ENCODE measurements at places on chromosomes 6 and 20. TPM values are rescaled to one million over a fixed set of nuclear protein-coding genes. Genes with fewer than 3 reads are reported as not detected.

Gene MOG
- total RNA-seq: not detected

Gene RUNX2
- 4.7 TPM for total RNA-seq

Gene CST2
- not detected for total RNA-seq

DNA sequence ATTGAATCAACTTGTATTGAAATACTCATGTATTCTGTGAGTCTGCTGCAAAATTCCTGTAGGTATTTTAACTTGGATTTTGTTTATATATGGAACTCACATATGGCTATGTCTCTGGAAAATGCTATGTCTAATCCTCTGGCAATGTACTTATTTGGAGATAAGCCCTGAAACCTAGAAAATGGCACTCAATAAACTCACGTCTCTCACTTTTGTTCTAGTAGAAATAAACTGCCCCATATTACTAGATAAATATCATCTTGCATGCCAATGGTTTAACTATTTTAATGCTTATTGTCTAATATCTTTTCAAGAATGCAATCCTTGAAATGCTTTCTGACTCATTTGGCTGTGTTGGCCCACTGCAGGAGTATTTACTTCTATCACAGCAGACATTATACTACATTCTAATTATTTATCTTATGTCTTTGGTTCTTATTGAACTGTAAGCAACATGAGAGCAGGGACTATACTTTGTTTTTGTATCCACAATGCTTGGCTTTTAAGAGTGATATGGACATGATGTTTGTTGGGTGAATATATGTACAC, 292.2 kb upstream of the RSPO3 start:
- H3K4me1 ChIP-seq: no peaks in the 10 kb centered on the region
- H3K27me3 ChIP-seq: no peaks in the 10 kb centered on the region
- H3K27ac ChIP-seq: no peak overlapping the region
- DNase-seq: no peak
- no peaks in the 10 kb centered on the region for H3K36me3 ChIP-seq
- H3K4me3 ChIP-seq: no peak overlapping the region

Gene CEP250
- total RNA-seq: 12.8 TPM

GRCh38 chr6:150640556-150641209, 41.0 kb downstream of the PLEKHG1 start:
- peaks cover 32% of the 10 kb centered on the region for H3K4me1 ChIP-seq
- no peaks in the 10 kb centered on the region for H3K36me3 ChIP-seq
- H3K4me3 ChIP-seq: no peak overlapping the region
- no peaks in the 10 kb centered on the region for H3K27me3 ChIP-seq

DNA sequence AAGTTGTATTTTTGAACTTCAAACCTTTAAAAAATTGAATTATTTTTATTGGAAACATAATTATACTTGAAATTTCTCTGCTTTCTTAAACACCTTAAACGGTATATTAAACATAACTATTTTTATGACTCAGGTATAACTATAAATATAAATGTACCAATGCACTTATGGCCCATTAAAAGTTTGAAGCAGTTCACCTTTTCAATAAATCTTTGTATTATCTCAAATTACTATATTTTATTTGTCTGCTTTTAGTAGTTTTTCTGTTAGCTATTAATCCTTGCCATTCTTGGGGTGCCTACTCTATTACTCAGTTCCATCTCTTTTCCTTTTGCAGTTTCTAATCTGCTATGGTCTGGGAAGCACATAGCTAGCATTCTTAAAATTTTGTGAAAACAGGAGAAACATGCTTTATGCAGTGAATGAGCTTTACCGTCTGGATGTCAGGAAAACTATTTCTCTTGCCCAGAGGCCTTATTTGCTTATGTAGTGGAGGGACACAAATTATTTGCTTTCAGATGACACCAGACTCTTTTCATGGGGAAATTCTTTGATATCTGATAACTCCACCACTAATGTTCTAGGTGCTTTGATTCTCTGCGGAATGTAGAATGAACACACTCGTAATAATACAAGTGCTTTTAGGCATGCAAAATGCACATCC, 378.9 kb upstream of the CITED2 start:
- H3K27ac ChIP-seq: no peak overlapping the region
- peaks cover 4% of the 10 kb centered on the region for H3K4me1 ChIP-seq
- no peaks in the 10 kb centered on the region for H3K27me3 ChIP-seq
- DNase-seq: no peak

Gene HRH3
- not detected for total RNA-seq

Gene ADTRP
- 0.36 TPM for total RNA-seq

Gene KHDC1
- 1.8 TPM for total RNA-seq

- H3K4me3 ChIP-seq: no peak overlapping the region
- H3K27me3 ChIP-seq: no peaks in the 10 kb centered on the region
- no peak overlapping the region for H3K27ac ChIP-seq
These were observed 207.8 kb downstream of the OTOR start for GRCh38 chr20:16955971-16956370.

GRCh38 chr6:6466967-6467761, 121.4 kb upstream of the LY86 start:
- no peaks in the 10 kb centered on the region for H3K27me3 ChIP-seq
- DNase-seq: no peak
- no peaks in the 10 kb centered on the region for H3K36me3 ChIP-seq
- no peak overlapping the region for H3K4me3 ChIP-seq
- H3K27ac ChIP-seq: no peak overlapping the region

Gene CAGE1
- not detected for total RNA-seq

Gene SRSF12
- 3.6 TPM for total RNA-seq

Gene CRYBG1
- total RNA-seq: 6.4 TPM

Gene CCDC170
- 0.83 TPM for total RNA-seq

- DNase-seq: no peak
- H3K4me3 ChIP-seq: no peak overlapping the region
- no peak overlapping the region for H3K27ac ChIP-seq
- no peaks in the 10 kb centered on the region for H3K27me3 ChIP-seq
These were observed 71.5 kb downstream of the NCR2 start for GRCh38 chr6:41406728-41407489.

Gene MCUR1
- total RNA-seq: 7.2 TPM

DNA sequence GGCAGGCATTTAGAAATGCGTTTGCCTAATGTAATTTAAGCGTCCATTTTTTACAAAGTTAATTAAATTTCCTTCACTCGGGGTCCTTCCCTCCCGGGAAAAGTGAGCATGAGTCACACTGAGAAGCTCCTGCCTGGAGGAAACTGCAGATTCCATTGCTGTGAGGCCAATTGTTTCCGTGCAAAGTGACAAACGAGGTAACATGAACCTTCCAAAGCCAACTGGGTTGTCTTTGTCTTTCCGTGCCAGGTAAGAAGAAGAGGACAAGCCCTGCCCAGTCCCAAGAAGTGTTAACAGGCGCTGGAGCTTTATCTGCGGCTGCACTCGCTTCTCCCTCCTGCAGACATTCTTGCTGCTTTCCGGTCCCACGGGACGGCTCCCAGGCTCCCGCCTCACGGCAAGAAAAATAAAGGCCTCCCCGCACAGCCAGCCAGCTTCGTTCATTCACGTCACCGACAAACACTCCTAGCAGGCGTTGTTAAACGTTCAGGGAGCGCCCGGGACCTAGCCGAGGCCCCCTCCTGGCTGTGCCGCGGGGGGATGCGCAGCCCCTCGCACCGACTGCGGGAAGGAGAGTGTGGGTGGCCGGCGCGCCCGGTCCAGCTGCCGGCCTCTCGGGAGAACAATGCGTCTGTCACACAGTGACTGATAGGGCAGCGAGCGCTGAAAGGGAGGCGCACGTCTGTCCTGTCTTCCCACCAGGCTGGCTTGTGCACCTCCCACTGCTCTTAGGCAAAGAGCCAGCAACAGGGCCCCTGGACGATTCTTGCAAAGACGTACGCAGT, 61.5 kb upstream of the HDDC2 start:
- DNase-seq: peak; percentile 82
- peaks cover 14% of the 10 kb centered on the region for H3K4me1 ChIP-seq
- H3K27me3 ChIP-seq: no peaks in the 10 kb centered on the region
- H3K36me3 ChIP-seq: no peaks in the 10 kb centered on the region

Gene ZNF391
- 14.1 TPM for total RNA-seq

GRCh38 chr6:134593024-134593423, 275.1 kb upstream of the SGK1 start:
- H3K36me3 ChIP-seq: no peaks in the 10 kb centered on the region
- H3K27ac ChIP-seq: no peak overlapping the region
- H3K27me3 ChIP-seq: no peaks in the 10 kb centered on the region
- H3K4me1 ChIP-seq: no peaks in the 10 kb centered on the region
- H3K4me3 ChIP-seq: no peak overlapping the region

Gene THBD
- total RNA-seq: 15.0 TPM

DNA sequence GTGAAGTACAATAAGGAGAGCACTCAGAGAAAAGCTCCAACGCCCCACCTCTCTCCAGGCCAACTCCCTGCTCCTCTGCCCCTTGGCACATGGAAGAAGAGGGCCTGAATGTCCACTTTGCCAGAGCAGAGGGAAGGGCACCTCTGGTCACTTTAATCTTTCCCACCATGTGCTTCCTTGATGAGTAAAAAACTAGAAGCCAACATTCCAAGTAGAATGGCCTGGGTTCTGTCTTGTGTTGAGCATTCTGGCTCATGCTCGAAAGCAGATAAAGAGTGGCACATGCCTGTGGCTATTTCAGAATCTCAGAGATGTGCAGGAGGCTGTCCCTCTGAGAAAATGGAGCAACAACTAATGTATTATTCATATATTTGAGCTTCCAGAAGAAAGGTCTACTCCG, 177.4 kb upstream of the PLN start:
- DNase-seq: no peak
- H3K27me3 ChIP-seq: no peaks in the 10 kb centered on the region
- H3K4me3 ChIP-seq: no peak overlapping the region
- H3K4me1 ChIP-seq: peaks cover 15% of the 10 kb centered on the region
- no peaks in the 10 kb centered on the region for H3K36me3 ChIP-seq

DNA sequence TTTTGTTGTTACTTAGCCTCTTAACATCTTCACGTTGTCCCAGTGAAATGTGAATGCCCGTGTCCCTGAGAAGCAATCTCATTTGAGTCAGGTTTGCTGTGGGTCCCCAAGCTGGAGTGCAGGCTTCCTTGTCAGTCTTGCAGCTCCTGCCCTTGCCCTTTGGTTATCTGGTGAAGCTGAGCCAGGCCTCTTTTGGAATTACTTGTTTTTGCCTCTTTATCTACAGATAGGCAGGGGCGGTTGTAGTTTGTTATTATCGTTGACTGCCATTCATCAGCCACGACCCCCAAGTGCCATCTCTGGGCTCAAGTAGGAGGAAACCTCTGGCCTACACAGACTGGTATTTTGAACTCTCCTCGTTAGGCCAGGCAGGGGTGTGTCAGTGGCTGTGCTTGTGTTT, 2.2 kb downstream of the TMEM14C start:
- H3K36me3 ChIP-seq: no peaks in the 10 kb centered on the region
- peak; percentile 8 for DNase-seq

GRCh38 chr6:151292974-151293687, 53.4 kb downstream of the AKAP12 start:
- H3K27me3 ChIP-seq: no peaks in the 10 kb centered on the region
- H3K36me3 ChIP-seq: no peaks in the 10 kb centered on the region
- DNase-seq: no peak
- H3K27ac ChIP-seq: peak overlapping the region; percentile 88

GRCh38 chr20:32445539-32446273, 87.6 kb downstream of the ASXL1 start:
- H3K36me3 ChIP-seq: peaks cover 22% of the 10 kb centered on the region
- no peaks in the 10 kb centered on the region for H3K27me3 ChIP-seq
- H3K4me1 ChIP-seq: peaks cover 3% of the 10 kb centered on the region
- no peak overlapping the region for H3K4me3 ChIP-seq
- peak; percentile 63 for DNase-seq

DNA sequence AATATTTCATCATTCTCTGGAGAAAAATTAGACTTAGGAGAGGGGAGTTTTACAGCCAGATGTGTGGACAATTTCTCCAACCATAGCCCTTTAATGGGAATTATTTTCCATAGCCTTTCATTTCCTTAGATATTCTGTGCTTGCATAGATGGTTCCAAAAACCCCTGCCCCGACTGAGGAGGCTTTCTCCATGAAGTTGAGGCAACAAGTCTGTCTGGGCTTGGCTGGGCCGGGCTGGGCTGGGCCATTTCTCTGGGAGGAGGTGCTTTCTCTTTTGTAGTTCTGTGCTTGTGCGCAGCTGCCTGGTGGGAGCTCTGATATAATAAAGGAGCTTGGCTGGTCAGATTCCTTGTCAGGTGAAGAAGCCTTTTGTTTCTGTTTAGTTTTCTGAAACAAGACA, 71.4 kb downstream of the SOBP start:
- no peaks in the 10 kb centered on the region for H3K27me3 ChIP-seq
- DNase-seq: peak; percentile 82
- H3K36me3 ChIP-seq: no peaks in the 10 kb centered on the region
- H3K4me1 ChIP-seq: peaks cover 37% of the 10 kb centered on the region

Gene CBLN4
- not detected for total RNA-seq

Gene COL19A1
- total RNA-seq: 0.54 TPM

- no peak overlapping the region for H3K27ac ChIP-seq
- H3K4me1 ChIP-seq: no peaks in the 10 kb centered on the region
- no peak overlapping the region for H3K4me3 ChIP-seq
- DNase-seq: no peak
These were observed 51.9 kb upstream of the GNRH2 start for GRCh38 chr20:2991532-2991931.

DNA sequence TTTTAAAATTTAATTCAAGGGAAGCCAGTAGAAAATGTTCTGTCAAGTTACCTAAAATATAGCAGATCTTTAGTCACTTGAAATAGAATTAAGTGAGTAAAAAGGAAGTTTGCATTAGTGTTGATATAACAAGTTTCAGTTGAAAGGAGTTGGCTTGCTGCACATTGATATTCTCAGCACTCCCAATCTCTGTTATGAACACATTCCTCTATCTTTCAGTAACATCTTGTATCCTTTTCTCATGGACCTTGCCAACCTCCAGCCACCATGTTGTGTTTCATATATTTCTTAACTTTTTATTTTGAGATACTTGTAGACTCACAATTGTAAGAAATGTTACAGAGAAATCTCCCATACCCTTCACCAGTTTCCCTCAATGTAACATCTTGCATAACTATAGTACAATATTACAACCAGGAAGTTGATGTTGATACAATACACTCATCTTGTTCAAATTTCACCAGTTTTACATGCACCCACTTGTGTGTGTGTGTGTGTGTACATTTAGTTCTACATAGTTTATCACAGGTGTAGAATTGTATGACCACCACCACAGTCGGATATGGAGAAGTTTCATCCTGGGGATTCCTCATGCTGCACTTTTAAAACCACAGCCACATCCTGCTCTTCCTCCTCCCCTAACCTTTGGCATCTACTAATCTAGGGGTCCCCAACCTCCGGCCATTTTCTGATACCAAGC, 20.2 kb upstream of the PAQR8 start:
- DNase-seq: no peak
- no peaks in the 10 kb centered on the region for H3K36me3 ChIP-seq
- no peak overlapping the region for H3K4me3 ChIP-seq
- no peaks in the 10 kb centered on the region for H3K27me3 ChIP-seq

- H3K27me3 ChIP-seq: peaks cover 100% of the 10 kb centered on the region
- H3K27ac ChIP-seq: no peak overlapping the region
- no peak for DNase-seq
- H3K4me1 ChIP-seq: peaks cover 20% of the 10 kb centered on the region
These were observed 4.6 kb downstream of the TFAP2B start for GRCh38 chr6:50823094-50823920.

Data from sigmoid colon (tissue), 7 donors.